IPS DF 6.9 (cell line): ENCODE measurements at places on chromosomes 11 and 22.

DNA sequence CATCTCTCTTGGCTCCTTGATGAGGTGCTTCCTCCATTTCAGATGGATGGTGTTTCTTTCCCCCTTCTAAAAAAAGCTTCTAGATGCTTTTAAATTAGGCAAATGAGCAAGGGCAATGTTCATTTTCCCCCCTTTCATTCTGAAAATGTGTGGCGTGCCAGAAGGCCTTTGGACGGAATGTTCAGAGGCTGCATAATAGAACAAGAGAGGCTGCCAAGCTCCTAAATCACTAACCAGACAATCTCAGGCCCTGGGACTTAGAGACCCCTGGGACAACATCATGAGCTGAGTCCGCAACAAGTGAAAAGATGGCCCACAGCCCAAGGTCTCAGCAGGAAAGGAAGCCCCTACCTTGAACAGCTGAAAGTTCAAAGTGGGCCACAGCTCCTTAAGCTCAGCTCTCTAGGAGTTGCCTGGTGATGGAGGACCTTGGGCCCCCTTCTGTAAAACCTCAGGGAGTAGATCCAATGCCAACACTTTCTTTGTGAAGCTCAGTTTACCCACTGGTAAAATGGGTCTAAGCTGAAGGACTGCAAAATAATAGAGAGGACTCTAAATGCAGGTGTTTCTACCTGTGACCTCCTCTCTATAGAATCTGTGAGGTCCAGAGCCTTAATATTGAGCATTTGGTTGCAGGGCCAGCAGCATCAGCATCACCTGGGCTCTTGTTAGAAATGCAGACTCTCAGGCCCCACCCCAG, 144.0 kb downstream of the FBXO7 start:
- H3K4me3 ChIP-seq = no peak overlapping the region
- no peaks in the 10 kb centered on the region for H3K27me3 ChIP-seq
- no peak for DNase-seq
- H3K36me3 ChIP-seq = no peaks in the 10 kb centered on the region

GRCh38 chr11:102926961-102927623, 28.4 kb downstream of the MMP13 start:
- no peaks in the 10 kb centered on the region for H3K27me3 ChIP-seq
- no peak overlapping the region for H3K27ac ChIP-seq
- no peak overlapping the region for H3K4me3 ChIP-seq
- no peak for DNase-seq

- DNase-seq = no peak
- H3K4me1 ChIP-seq = no peaks in the 10 kb centered on the region
- H3K4me3 ChIP-seq = no peak overlapping the region
- peaks cover 6% of the 10 kb centered on the region; the same call in 1 of the 2 replicates for H3K27me3 ChIP-seq
- no peak overlapping the region for H3K27ac ChIP-seq
- H3K36me3 ChIP-seq = no peaks in the 10 kb centered on the region
Measured at GRCh38 chr11:85672105-85672902, 7.4 kb upstream of the CREBZF start.

DNA sequence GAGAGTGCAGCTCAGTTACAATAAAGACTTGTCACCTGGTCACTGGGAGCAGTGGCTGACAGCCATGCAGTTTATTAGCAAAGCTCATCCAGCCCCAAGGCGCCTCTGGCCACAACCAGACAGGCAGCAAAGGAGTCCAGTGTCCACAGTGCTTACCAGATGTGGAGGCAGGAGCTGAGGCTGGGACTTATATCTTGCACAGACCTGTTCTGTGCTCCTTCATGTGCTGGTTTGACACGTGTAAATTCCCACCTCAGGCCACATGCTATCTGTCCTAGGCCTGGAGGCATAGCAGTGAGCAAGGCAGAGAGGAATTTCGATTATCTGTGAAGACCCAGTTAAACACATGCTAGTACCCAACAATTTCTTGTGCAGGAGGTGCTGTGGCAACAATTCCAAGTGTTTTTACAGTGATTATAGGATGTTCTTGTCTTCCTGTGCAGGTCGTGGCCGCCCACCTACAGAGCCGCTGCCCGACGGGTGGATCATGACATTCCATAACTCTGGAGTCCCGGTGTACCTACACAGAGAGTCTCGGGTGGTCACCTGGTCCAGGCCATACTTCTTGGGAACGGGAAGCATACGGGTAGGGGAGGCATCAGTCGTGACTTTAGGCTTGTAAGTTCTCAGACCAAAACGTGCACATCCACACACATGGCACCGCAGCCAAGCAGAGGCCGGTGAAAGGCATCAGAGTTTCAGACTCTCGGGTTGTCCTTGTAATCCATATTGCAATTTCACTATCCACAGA, 9.4 kb downstream of the DGCR8 start:
- no peak overlapping the region for H3K4me3 ChIP-seq
- peaks cover 80% of the 10 kb centered on the region for H3K36me3 ChIP-seq

GRCh38 chr11:3353066-3353465, 25.9 kb downstream of the ZNF195 start:
- H3K36me3 ChIP-seq = peaks cover 4% of the 10 kb centered on the region; the same call in 1 of the 2 replicates
- H3K27ac ChIP-seq = no peak overlapping the region
- H3K4me1 ChIP-seq = 0 out of 2 replicates have a peak, but pooled peaks cover 1% of the 10 kb centered on the region
- no peak for DNase-seq
- no peak overlapping the region for H3K4me3 ChIP-seq

GRCh38 chr11:105612771-105613170, 2.9 kb downstream of the GRIA4 start:
- peaks cover 3% of the 10 kb centered on the region; the same call in 1 of the 2 replicates for H3K4me1 ChIP-seq
- no peak overlapping the region for H3K27ac ChIP-seq
- H3K36me3 ChIP-seq = no peaks in the 10 kb centered on the region
- H3K27me3 ChIP-seq = no peaks in the 10 kb centered on the region; the same call in 1 of the 2 replicates

DNA sequence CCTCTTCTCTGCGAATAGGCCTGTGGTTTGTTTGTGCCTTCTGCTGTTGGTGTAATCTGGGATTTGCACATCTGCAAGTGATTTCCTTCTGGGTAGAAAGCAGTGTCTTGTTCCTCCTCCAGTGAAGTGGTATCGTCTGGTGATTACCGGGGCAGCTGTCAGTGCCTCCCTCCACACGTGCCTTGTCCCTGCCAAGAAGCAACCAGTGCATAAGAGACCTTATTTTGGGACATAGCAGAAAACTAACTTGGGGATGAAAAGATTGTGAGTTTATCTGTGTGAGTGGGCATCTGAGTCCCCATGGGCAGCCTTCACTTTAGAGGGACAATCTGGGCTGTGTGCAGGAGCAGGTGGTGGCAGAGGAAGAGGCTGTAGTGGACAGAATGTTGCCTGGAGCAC, 71.5 kb upstream of the SORL1-AS1 start:
- H3K27me3 ChIP-seq = no peaks in the 10 kb centered on the region
- H3K36me3 ChIP-seq = 0 out of 2 replicates have a peak, but pooled peaks cover 4% of the 10 kb centered on the region
- DNase-seq = no peak
- H3K4me1 ChIP-seq = no peaks in the 10 kb centered on the region
- H3K4me3 ChIP-seq = no peak overlapping the region

DNA sequence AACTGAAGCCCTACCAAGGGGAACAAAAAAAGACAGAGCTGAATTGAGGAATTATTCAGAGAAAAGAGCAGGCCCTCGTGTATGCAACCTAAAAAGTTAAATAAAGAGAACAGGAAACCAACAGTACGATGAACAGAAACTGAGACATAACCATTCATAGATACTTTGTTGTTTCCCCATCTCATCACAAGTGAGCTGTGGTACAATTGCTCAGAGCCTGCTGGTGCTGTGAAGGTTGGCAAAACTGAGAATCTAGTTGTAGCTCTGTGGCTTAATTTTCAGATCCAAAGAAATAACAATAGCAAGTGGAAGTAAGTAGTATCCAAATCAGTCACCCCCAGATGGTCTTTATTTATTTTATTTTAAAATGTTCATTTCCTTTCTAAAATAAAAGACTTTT, 37.7 kb upstream of the BLID start:
- no peaks in the 10 kb centered on the region for H3K27me3 ChIP-seq
- DNase-seq = no peak
- no peaks in the 10 kb centered on the region for H3K4me1 ChIP-seq
- H3K4me3 ChIP-seq = no peak overlapping the region
- no peaks in the 10 kb centered on the region for H3K36me3 ChIP-seq
- H3K27ac ChIP-seq = no peak overlapping the region

DNA sequence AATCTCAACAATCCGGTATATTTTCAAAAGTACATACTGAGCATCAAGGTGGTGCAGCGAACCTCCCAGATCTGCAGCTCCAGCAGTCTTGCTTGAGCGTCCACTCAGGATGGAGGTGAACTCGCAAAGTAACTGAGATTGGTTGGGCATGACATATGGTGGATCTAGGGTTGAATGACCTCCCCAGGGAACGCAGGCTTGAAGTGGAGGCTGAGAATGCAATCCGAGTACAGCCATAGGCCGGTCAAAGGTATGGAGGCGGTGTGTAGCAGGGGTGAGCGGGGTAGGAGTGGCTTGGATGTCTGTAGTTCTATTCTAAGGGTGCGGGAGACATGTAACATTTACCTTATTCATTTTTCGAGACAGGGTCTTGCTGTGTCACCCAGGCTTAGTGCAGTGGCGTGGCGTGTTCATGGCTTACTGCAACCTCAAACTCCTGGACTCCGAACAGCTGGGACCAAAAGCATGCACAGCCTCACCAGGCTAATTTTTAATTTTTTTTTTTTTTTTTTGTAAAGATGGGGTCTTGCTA, 631 bp upstream of the C22orf39 start:
- H3K36me3 ChIP-seq = peaks cover 8% of the 10 kb centered on the region; the same call in 1 of the 2 replicates
- no peaks in the 10 kb centered on the region for H3K4me1 ChIP-seq
- H3K27me3 ChIP-seq = no peaks in the 10 kb centered on the region

DNA sequence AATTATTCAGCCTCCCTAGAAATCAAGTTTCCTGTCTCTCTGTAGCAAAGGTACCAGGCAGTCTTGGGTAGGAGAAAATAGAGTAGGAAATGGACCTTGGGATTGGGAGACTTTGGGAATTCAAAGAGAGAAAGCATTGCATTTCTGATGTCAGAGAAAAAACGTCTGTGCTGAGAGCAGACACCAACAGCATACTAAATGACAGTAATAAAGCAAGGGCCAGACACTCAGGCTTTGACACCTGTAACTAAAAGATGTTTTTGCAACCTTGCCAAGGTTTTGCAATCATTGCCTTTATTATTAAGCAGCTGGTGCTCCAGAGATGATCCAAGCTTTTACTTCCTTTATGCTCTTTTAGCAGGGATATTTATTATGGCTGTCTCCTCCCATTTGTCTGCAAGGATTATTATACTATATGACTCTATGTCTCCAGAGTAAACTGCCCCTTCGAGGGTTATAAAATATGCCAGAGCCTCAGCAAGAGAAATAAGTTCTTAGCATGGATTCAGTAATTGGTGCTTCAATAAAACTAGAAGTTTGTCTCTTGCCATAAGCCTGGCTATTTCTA, 85.2 kb upstream of the GRAMD1B start:
- no peak for DNase-seq
- no peaks in the 10 kb centered on the region for H3K36me3 ChIP-seq
- no peaks in the 10 kb centered on the region for H3K4me1 ChIP-seq
- no peak overlapping the region for H3K4me3 ChIP-seq

DNA sequence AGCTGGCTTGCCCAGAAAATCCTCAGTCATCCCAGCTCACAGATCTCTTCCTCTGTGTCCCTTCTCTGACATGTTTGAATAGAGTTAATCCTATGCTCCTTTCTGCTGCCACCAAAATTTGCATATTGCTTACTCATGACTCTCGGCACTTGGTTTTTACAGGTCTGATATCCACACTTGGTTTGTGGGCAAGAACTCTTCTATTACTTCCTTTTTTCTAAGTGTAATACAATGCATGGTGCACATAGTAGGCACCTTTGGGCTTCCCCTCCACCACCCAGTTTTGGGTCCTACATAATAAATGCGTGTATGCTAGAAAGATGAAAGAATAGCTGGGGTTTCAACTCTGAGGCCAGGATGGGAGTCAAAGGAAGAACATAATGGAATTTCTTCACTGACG, 69.7 kb upstream of the GRK3 start:
- H3K4me3 ChIP-seq = no peak overlapping the region
- H3K4me1 ChIP-seq = no peaks in the 10 kb centered on the region
- no peaks in the 10 kb centered on the region for H3K27me3 ChIP-seq
- no peaks in the 10 kb centered on the region for H3K36me3 ChIP-seq
- DNase-seq = no peak

GRCh38 chr11:108929241-108929640, 264.4 kb downstream of the DDX10 start:
- no peaks in the 10 kb centered on the region for H3K36me3 ChIP-seq
- no peaks in the 10 kb centered on the region for H3K4me1 ChIP-seq
- DNase-seq = no peak
- no peak overlapping the region for H3K27ac ChIP-seq
- H3K4me3 ChIP-seq = no peak overlapping the region
